ENCODE measurements at places on chromosomes 4 and X.

DNA sequence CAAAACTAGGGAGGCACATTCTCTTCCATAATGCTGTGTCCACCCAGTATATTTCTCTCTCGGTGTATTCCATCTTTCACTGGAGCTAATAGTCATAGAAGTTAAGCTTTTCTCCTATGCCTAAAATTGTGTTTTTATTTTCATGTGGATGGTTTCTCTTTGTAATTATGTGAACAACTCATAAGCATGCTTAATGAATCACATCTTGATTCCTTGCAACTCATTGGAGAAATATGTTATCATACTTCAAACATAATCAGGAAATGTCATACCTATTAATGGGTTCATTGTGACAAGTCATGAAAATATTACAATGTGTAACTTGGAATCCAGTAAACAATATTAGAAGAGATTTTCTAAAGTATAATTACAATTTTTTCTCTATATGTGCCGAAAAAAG lies 186.3 kb downstream of the SLC7A11 start:
- DNase-seq = no peak

DNA sequence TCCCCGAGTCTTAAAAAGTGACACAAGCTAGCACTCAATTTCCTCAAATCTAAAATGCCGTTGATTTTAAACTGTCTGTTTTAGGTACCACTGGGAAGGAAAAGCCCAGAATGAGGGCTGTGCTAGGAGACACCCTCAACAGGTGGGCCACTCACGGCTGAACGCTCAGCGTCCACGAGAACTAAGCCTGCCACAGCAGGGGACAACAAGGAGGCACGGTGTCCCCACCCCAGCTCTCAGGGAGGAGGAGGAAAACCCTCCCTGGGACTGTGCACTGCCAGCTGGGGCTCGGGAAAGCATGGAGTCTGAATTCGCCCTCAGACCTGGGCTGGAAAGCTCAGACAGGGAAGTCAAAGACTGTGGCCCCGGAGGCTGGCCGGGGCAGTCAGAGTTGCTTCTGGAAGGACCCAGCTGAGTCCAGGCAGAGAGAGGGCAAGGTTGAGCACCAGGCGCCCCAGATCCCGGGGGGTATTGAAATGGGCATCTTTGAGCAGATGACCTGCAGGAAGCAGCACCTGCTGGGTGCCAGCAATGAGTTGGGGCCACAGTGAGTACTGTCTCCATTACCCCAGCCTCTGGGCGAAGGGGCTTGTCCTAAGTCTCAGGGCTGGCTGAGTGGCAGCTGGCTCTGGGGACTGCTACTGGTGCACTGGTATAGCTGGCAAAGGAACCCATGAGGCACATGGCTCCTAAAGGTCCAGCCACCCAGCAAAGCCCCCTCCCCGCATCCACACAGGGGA lies 769 bp upstream of the CPZ start:
- DNase-seq = no peak

- DNase-seq = no peak
Observed at GRCh38 chrX:101394372-101394771, 3.6 kb downstream of the RPL36A start.

DNA sequence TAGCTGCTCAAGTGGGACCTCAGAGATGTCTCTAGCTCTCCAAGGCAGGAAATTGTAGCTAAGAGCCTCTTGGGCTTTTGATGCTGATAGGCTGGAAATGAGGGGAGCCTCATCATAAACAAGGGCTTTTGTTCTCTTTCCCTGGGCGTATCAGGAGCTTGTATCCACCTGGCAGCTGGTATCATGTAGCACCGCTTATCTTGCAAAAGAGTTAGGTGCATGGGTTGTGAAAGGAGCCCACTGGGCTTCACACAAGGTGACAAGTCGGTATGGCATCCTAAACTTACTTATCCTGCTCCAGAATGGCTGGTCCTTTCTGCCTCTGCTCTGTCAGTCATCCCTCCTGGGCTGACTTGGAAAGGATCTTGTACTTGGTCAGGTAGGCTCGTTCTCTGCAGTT lies 565.8 kb downstream of the GRXCR1 start:
- no peak for DNase-seq
